ENCODE measurements at places on chromosomes 5 and 9.

GRCh38 chr5:77662635-77663034, 24.1 kb upstream of the OTP start:
- DNase-seq = no peak

DNA sequence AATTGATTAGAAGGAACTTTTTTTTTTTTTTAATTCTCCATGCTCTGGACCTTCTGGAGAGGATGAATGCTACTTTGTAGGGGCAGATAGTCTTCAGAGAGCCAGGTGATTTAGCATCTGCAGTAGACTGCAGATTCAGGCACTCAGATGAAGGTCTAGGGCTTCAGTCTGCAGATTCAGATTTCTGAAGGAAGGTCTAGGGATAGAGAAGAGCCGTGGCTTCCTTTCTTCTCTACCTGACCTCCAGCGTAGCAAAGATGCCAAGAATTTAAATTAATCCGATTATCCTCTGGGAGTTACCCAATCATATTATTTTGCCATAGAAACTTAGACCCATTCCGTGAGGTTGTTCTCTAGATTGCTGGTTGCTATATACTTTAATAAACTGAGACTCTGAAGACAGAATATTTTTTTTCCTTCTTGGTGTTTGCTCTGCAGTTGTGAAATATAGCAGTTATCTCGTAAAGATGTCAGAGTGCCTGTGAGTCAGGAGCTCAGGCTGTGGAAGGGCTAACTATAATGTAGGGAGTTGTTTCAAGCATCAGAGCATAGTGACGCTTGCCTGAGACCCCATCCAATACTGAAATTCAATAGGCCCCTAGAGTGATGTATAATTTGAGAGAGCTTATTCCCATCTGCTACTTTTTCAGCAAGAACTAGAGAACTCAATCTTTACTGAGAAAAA, 132.7 kb upstream of the SLC12A2 start:
- DNase-seq = no peak

DNA sequence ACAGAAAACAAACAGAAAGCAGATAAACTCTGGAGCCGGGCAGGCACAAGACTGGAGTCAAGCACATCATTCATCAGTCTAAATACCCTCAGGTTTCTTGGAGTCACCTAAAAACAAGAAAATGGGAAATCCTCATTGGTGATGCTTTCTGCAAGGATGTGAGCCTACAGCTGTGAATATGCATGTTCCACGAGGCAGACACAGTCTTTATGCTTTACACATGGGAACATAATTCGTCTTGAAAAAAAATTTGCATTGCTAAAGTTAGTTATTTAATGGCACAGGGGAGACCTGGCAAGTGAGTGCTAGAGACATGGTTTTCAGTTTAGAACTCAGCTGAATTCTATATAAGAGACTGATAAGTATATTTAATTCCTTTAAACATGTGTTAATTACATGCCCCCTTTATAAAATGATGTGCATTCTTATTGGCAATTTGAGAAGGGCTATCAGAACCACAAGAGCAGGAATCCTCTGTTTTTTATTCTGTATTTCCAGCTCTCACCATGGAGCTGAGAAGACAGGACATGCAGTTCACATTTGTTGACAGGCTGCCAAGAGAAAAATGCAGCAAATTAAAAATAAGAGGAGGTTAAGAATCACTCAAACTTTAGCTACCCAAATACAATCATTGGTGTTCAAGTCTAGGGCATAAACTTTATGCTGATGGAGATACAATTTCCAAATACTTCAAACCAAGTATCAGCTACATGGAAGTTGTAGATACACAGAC, 438.0 kb upstream of the MPDZ start:
- DNase-seq = no peak

GRCh38 chr5:127892467-127893207, 189.4 kb downstream of the CCDC192 start:
- DNase-seq = no peak

GRCh38 chr9:134858051-134858841, 22.4 kb upstream of the FCN2 start:
- peak; percentile 24 for DNase-seq

DNA sequence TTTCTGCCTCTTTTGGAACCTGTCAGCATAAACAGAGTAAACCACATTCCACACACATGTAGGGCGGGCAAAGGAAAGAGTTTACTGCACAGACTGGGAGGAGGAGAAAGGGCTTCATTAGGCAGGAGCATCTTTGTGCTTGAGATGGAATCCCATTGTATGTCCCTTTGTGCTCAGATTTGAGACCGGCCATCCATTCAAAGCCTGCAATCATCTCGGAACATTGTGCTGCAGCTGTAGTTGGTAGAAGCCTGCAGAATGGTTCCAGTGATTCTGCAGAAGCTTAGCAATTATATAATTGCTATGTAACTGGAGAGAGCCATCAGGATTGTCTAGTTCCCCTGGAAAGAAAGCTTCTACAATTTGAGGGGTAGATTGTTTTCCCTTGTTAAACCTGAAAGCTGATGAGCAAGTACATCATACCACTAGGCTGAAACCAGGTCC, 16.5 kb downstream of the ZNF462 start:
- no peak for DNase-seq

GRCh38 chr5:83802686-83803085, 82.0 kb upstream of the HAPLN1 start:
- DNase-seq = no peak

DNA sequence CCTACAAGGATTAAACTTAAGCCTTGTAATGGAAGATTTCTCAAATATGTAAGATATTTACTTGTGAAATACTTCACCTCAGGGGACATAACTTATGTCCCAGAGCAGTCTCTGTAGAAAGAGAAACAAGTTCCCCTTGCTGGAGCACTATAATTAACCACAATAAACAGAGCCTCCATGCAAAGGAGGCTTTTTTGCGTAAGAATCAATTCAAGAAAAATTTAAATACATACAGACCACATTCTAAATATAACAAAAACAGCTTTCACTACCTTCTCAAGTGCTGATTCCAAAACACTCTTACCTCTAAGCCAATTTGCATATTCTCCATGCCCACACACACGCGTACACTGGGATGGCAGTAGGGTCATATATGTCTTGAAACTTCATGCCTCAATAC, 30.7 kb upstream of the CCNB1 start:
- no peak for DNase-seq

GRCh38 chr5:80989883-80990282, 29.7 kb downstream of the RASGRF2 start:
- no peak for DNase-seq

GRCh38 chr5:159395202-159395601, 64.9 kb upstream of the IL12B start:
- no peak for DNase-seq

DNA sequence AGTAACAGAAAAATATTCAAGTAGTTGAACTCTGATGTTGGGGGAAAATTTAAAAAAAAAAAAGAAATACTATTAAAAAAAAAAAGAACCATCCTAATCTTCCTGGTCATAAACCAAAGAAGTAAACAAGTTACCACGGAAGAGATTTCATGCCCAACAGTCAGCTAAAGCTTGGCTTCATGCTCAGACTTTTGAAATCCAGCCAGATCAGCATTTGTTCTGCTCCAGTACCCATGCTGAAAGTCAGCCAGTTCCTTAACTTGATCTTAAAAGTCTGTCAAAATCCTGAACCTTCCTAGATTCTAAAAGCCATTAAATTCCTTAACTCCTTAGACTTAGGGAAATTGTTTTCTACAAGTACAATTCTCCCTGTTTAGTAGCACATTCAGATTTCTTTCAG, 908.7 kb upstream of the CDH9 start:
- no peak for DNase-seq

DNA sequence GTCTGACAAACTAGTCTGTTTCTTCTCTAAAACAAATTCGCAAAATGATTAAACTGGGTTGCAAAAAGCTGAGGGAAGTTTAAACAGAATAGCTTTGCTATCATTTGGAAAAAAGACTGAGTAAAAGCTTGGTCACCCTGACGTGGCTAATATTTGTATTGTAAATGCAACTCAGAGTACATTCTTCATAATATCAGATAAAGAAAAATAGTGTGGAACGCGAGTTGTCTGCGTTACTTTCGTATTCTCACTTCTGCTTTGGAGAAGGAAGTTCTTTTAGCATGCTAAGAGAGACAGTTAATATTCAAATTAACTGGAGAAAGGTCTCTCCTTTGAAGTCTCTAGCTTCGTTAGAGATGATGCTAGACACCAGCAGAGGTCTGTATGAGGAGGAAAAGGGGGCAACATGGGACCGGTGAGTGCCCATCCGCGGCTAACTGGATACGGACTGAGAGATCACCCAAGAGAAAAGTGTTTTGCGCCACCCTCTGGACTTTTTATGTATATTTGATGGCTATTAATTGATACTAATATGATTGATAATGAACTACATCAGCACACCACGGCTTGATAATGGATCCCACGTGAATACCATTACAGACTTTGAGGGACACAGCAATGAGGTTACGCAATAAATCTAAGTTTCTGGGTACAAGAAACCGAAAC, 2.9 kb upstream of the CNTRL start:
- peak; percentile 67 for DNase-seq

All from stimulated activated effector memory CD8-positive, alpha-beta T cell treated with anti-CD3 and anti-CD28 coated beads, Interleukin-12 subunit alpha, Interleukin-12 subunit beta, amount 100 ng/mL, for 72 hours (primary cell).